ENCODE measurements at places on chromosomes 16 and 17. TPM values are rescaled to one million over a fixed set of nuclear protein-coding genes. Genes with fewer than 3 reads are reported as not detected.
A peak's percentile ranks its signal among the peaks of the same experiment; 100 is the strongest.

The GPR139 gene
- not detected for total RNA-seq

The HAS3 gene
- 0.61 TPM for total RNA-seq

- peak; percentile 67 for DNase-seq
Observed at GRCh38 chr17:40803617-40804082, 3.9 kb upstream of the KRT28 start.

GRCh38 chr16:22962905-22963304 is 148.9 kb downstream of the HS3ST2 start:
- DNase-seq, result no peak

The DNAH9 gene
- not detected for total RNA-seq

DNA sequence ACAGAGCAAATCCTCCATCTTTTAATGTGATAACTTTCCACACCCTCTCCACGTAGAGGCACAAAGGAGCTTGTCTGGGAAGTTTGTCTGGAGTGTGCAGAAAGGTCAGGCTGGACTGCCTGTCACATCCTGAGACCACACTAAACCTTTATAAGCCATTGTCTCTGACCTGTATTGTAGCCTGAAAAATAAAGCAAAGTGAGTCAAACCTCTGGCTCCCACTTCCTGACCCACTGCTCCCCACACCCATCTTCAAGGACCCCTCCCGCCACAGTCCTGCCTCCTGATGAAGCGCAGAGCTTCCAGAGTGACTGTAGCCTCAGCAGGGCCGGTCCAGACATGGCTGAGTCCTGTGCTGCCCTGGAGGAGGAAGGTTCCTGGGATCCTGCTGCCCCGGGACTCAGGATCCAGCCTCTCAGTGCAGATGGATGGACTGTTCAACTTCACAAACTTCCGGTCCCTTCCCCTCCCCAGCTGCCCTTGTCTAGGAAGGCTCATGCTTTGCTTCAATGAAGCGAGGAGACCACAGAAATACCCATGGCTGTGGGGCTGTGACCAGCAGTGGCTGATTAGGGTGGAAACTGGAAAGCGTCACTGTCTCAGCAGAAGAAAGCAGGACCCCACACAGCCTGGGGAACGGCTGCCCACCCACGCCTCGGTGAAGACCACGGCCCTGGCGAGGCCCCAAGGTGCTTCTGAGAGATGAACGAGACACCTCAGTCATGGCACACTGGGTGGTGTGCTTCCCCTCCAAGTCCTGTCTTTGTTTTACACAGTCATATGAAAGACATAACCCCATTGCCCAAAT is 30.9 kb upstream of the CLEC18B start:
- no peak for DNase-seq

- DNase-seq, result no peak
Observed at GRCh38 chr16:86303787-86304678, 206.3 kb upstream of the FOXF1 start.

- DNase-seq, result no peak
Observed at GRCh38 chr17:1803280-1803679, 26.4 kb downstream of the SMYD4 start.

DNA sequence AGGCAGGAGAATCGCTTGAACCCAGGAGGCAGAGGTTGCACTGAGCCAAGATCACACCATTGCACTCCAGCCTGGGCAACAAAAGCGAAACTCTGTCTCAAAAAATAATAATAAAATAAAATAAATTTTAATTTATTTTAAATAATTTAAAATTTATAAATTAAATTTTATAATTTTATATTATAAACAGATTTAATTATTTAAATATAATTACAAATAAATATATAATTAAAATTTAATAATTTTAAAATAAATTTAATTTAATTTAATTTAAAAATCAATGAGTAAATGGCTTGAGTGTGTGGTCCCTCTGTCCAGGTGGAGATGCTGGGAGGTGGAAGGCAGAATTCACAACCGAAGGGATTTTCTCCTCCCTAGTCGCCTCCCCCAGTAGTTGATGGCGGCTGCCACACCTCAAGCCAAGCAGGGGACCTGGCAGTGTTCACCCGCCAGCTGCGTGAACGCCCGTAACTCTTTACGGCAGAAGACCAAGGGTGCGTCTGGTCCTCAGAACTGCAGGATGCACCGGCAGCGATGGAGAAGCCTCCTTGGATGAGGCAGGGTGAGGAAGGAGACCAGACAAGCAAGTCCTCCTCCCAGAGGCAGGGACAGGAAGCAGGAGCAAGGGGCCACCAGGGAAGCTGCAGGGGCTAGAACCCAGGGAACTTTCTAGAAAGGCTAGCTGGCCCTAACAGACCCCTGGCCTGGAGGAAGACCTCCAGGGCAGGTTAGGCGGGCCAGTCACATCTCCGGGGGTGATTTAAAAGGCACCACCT is 22.9 kb upstream of the KRT17 start:
- no peak for DNase-seq

DNA sequence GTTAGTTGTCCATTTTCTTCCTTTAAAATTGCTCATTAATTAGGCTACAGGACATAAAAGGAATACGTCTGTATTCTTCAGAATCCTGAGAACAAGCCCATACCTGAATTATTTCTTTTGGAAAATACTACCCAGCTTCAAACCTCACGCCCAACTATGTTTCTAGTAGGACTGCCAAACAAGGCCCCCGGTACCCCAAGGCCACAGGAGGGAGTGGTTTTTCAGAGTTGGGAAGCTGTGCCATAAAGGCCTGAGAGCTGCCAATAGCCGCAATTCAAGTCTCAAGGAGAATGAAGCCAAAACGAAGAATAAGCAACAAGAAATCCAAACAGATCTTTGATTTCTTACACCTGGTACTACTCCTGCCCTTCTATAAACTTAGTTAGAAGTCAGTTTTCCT is 48.3 kb downstream of the UBE2G1 start:
- no peak for DNase-seq

- no peak for DNase-seq
Observed at GRCh38 chr17:34895383-34895782, 65.9 kb downstream of the CCT6B start.

The TEX19 gene
- total RNA-seq, result 0.18 TPM

DNA sequence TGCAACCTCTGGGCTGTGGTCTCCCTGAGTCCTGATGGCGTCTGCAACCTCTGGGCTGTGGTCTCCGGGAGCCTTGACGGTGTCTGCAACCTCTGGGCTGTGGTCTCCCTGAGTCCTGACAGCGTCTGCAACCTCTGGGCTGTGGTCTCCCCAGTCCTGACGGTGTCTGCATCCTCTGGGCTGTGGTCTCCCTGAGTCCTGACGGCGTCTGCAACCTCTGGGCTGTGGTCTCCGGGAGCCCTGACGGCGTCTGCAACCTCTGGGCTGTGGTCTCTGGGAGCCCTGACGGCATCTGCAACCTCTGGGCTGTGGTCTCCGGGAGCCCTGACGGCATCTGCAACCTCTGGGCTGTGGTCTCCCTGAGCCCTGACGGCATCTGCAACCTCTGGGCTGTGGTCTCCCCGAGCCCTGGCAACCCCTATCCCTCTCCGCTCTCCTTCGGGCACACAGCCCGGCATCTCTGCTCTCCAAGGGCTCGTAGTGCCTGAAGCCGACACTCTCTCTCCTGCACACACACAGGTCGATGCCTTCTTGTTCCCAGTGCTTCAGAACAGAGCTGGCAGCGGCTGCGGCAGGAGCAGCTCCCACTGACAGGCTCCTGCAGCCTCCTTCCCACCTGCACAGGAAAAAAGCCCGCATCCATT is 45.6 kb downstream of the METRNL start:
- DNase-seq, result no peak

The KIF18B gene
- 90.8 TPM for total RNA-seq

GRCh38 chr17:59621771-59622170 is 2.1 kb downstream of the CLTC start:
- no peak for DNase-seq

The TMEM106A gene
- total RNA-seq, result 17.0 TPM

The WNK4 gene
- total RNA-seq, result 1.7 TPM

DNA sequence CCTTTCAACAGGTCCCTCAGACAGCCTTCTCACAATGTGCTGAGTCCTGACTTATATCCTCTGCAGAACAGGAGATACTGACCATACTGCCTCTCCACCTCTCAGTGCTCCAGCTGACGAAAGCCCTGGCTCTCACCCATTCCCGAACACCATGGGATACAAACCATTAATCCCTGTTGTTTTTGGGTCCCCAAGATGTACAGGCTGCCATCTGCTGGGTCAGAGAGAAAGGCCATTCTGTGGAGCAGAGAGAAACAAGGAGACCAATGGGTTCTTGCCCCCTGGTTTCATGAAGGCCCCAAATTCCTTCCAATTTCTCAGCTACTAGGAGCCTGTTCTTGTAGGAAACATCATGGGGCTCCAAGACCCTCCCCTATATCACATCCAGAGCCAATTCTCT is 3.0 kb downstream of the ERN2 start:
- no peak for DNase-seq

GRCh38 chr17:59349178-59349577 is 17.7 kb downstream of the YPEL2 start:
- DNase-seq, result no peak

DNA sequence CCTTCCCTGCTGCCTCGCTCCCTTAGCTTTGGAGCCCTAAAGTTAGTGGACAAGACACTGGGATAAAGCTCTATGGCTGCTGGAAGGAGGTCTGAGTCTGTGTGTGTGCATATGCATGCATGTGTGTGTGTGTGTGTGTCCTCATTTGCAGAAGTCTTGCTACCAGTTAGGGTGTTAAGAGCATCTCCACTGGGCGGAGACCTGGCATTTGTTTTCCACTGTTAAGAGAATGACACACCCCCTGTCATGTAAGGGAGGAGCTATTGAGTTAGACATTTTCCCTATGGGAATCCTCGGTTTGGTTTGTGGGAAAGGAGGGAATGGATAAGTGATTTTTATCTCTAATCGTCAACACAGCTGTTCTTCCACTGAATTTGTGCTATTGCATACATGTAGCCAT is 24.8 kb upstream of the ARHGAP23 start:
- DNase-seq, result no peak

The FOXO3B gene
- total RNA-seq, result 4.6 TPM

DNA sequence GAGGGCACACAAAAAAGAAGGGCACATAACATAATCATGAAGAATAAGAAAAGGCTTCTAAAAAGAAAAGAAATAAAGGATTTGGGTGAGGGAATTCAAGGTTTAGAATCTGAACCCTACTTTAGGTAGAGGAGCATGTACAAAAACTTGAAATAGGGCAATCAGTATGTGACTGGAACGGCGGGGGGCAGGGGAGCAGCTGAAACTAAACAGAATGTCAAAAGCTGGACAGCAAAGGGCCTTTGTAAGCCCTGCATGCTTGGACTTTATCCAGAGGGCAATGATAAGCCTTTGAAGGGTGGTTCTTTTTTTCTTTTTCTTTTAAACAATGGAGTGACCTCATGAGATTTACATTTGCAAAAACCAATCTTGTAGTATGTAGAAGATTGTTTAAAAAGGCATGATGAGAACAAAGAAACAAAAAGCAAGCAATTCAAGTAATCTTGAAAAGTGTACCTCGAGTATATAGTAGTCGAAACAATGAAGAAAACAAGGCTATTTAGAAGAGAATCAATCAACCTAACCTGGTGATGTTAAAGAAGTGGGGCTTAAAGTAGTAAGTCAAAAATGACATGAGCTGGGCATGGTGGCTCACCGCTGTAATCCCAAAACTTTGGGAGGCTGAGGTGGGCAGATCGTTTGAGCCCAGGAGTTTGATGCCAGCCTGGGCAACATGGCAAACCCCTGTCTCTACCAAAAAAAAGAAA is 46.7 kb upstream of the ANKFY1 start:
- DNase-seq, result no peak

The RND2 gene
- total RNA-seq, result not detected

DNA sequence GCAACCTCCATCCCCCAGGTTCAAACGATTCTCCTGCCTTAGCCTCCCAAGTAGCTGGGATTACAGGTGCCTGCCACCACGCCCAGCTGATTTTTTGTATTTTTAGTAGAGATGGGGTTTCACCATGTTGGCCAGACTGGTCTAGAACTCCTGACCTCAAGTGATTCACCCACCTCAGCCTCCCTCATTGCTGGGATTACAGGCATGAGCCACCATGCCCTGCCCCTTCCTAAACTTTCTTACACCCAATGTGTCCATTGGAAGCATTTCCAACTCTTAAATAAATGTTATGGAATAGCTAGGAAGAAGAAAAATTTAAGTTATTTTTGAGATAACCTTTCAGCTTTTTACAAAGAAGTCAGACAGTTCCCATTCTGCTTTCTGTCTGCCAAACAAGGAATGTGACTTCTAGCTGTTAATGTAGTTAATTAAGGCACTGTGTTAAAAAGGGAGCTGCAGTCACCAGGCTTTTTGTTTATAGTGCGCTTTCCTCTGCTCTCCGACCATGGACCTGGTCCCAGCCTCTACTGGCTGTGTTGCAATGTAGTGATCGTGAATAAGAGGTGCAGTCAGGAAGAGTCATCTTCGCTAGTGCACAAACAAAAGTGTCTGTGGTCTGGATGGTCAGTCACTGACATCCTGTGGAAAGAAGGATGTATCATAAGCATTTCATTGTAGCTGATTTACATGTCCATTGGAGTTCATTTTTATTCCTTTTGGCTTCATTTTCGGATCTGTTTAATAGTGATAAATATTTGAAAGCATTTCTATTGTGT is 39.7 kb downstream of the USP10 start:
- DNase-seq, result no peak

The EIF4A3 gene
- total RNA-seq, result 105 TPM

GRCh38 chr17:16989230-16989952 is 17.5 kb upstream of the TNFRSF13B start:
- DNase-seq, result no peak

The KRTAP2-3 gene
- total RNA-seq, result not detected

- DNase-seq, result no peak
Observed at GRCh38 chr17:38796451-38797157, 2.8 kb downstream of the PIP4K2B start.

GRCh38 chr17:12596961-12597360 is 68.7 kb upstream of the MYOCD start:
- DNase-seq, result no peak

- DNase-seq, result no peak
Observed at GRCh38 chr17:3482852-3483251, 7.1 kb downstream of the ASPA start.

The KRTAP3-1 gene
- total RNA-seq, result not detected

The PPP1R27 gene
- total RNA-seq, result not detected

The FOXF1 gene
- total RNA-seq, result not detected

DNA sequence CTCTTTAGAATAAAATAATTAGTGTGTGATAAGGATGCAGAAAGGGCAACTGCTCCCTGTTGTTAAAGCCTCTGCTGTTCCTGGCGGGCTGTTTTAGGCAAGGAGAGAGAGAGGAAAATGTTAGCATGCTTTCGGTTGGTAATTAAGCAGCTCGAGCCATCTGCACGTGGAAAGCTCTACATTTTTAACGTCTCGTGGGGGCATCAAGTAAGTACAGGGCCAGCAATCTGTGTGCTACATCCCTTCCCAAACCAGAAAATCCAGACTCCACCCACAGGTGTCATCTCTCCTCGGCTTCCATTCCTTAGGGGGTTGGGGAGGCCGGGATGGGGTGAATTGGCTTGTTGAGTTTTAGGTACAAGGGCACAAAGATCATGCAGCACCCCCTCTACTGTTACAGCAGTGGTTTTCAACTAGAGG is 62.4 kb upstream of the MARCHF10 start:
- DNase-seq, result no peak

DNA sequence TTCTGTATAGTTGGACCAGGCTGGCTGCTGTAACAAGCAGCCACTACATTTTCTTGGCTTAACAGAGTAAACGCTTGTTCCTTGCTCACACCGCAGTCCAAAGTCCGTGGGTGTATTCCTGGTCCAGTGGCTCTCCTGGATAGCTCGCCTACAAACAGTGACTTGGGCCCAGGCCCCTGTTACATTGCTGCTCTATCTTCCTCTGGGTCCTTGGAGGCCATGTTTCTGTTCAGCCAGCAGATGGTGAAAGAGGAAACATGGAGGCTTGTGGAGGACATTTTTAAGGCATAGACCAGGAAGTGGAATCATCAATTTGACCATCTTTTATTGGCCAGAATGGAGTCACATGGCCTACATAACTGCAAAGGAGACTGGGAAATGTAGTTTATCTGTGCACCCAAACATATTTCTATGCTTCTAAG is 55.1 kb downstream of the ATP2C2 start:
- no peak for DNase-seq

The PRAC1 gene
- not detected for total RNA-seq

All from activated naive CD4-positive, alpha-beta T cell treated with anti-CD3 and anti-CD28 coated beads, Interleukin-2, amount 50 U/mL, for 72 hours (primary cell).